Spinal cord (tissue), 10 donors: ENCODE measurements at places on chromosomes 5 and 9.

GRCh38 chr9:19116107-19116790, 11.0 kb downstream of the PLIN2 start:
- no peak for DNase-seq

- no peak for DNase-seq
Observed at GRCh38 chr9:103533318-103533717, 538.2 kb downstream of the CYLC2 start.

DNA sequence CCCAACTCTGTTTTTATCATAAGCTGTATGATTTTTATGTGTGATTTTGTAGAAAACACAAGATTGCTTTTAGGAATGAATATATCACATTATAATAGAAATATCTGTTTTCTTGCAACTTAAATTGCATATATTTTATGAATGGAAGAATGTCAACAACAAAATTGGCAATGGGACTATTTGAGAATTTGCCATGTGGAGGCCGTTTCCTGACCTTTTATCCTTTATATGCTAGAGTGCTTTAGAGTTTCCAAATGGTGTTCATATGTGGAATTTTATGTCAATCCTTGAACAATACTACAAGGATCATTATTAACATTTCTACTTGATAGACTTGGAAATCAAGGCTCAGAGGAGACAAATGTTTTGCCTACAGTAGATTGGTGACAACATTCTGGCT, 34.2 kb downstream of the ITGA1 start:
- DNase-seq, result no peak

DNA sequence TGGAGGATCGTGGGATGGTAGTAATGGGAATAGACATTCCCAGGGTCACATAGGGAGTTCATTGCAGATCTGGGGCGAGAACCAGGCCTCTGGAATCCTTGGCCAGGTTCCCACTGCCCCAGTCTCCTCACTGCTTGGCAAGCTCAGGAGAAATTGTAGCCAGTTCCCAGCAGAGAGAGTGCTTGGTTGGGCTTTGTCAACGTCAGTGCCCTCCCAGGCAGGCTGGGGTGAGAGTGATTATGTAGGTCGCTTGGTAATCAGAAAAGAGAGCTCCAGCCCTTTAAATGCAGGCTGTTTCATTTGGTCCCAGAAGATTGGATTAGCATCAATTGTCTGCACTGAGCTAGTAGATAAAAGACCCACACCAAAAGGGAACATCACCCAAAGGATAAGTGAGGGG, 51.8 kb upstream of the GALNT10 start:
- no peak for DNase-seq

GRCh38 chr5:3598769-3599211, 3.2 kb downstream of the IRX1 start:
- peak; percentile 35 for DNase-seq

- DNase-seq, result no peak
Observed at GRCh38 chr5:62974623-62975022, 396.0 kb downstream of the LRRC70 start.

GRCh38 chr9:114098021-114098935, 814 bp downstream of the KIF12 start:
- peak; percentile 66 for DNase-seq

DNA sequence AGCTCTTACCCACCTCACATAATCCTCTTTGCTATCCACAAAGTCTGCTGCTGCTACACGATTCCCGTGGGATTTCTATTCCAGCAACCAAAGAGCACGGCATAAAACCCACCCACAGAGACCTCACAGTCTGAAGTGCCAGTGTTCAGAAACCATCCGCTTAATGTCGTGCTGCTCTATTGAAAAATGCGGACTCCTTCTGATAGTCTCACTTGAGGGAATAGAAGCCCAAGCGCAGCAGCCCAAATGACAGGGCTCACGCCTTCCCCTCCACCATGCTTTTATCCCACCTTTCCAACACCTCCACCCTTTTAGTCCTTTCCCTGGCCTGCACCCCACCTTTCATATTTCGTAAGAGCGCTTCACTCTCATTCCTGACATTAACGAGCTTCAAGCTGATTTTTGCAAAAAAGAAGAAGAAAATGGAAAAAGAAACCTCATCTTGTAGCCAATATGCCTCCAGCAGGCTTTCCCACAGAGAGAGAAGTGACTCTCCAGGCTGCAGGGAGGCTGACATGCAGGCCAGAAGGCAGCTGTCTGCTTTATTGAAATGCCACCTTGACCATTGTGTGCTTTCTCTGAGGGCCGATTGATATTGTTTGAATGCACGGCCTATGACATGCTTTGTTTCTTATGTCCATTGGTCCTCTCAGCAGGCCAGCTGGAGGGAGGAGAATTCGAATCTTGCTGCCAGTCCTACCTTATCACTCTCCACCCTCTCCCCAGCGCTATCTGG, 70.6 kb upstream of the PCSK1 start:
- no peak for DNase-seq

DNA sequence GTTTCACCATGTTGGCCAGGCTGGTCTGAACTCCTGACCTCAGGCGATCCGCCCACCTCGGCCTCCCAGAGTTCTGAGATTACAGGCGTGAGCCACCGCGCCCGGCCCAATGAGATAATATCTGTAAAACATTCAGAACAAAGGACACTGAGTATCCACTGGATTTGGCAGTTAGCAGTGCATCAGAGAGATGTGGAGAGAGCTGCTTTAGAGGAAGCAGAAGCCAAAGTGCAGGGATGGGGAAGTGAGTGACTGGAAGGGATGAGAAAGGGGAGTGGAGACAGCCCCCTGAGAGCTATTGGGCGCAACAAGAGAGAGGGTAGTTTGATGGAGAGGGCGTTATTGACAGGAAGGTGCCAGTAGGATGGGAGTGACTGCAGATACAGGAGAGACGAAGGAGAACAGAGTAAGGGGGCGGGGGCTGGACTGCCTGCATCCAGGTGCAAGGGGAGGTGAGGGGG, 157.5 kb upstream of the SHB start:
- no peak for DNase-seq

GRCh38 chr9:70392850-70393249, 21.6 kb downstream of the KLF9 start:
- no peak for DNase-seq

GRCh38 chr5:74414228-74414627, 226.3 kb downstream of the ENC1 start:
- no peak for DNase-seq

- no peak for DNase-seq
Observed at GRCh38 chr5:144198386-144198785, 27.7 kb downstream of the KCTD16 start.

DNA sequence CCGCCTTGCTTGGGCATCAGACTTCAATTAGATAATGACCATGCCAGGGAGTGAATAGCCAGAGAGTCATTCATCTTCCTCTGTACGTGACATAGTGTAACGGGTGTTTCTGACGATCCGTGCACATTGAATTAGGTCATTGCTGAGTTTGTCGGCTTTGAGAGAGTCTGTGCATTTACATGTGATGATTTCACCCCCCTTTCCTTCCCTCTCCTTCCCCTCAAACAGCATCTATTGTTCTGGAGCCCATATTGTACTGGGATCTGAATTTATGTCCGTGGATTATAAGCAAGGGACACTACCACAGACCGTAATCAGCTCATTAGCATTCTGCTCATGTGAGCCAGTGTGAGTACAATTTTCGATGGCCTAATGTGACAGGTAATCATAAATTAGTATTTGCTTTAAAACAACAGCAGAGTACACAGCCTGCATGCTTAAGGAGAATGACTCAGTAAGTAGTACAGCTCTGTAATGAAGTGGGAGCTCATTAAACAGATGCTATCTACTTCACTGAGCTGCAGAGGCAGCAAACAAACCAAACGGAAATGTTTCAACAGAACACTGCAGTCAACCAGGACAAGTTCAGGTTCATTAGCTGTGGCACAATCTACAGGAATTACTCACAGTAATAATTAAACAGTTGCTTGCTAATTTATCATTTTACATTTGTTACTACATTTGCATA, 302.1 kb downstream of the CSNK1G3 start:
- DNase-seq, result no peak

DNA sequence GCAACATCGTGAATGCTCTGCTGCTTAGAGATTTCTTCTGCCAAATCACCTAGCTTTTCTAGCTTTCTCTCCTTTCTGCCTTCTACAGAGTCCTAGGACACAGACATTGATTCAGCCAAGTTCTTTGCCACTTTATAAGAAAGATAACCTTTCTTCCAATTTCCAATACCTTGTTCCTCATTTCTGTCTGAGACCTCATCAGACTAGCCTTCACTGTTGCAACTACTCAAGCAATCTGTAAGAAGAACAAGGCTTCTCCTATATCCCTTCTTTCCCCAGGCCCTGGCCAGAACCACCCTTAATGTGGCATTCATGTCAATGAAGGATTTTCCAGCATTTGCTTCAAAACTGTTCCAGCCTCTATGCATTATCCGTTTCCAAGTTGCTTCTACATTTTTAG, 24.3 kb downstream of the FBXO10 start:
- DNase-seq, result no peak

DNA sequence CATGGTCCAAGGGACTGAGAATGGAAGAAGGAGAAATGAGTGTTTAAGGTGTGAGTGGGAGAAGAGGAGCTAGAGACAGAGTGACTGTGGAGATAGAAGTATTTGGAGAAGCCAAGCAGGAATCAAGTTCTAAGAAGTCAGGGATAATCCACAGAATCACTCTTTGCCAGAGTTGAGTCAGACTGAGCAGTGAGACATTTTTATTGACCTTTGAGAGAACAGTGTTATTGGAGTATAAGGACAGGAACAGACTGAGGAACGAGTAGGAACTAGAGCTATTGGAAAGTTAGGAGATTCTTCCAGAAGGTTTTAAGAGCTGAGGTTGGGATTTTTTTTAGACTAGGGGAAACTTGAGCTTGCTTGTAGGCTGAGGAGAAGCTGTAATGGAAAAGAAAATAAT, 37.2 kb downstream of the RCL1 start:
- no peak for DNase-seq

DNA sequence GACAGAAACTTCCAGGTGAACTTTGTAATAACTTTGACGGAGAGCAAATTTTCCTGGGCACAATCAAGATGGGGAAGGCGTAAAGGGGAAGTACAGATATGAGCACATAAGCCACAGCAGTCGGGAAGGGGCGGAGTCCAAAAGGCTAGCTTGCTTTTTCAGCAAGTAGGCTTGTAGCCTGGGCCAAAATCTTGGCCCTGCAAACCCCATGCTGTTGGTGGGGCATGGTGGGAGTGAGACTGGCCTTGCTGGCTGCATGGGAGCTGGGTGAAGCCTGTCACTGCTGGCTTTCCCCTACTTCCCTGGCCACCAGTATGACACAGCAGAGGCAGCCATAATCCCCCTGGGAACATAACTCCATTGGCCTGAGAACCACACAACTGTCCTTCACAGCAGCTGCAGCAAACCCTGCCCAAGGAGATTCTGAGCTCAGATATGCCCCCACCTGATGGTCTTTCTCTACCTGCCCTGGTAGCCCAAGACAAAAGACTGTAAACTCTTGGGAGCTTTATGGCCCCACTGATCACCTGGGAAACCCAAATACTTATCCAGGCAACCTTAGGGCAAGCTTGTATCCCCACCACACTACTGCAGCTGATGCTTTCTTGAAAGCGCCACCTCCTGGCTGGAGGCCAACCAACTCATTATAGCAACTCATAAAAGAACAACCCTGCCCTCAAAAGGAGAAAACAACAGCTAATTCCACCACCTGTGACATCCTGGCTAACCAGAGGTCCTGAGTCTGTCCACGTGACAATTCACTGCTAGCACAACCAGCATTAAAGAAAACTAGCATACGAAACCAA, 24.0 kb downstream of the DCTN4 start:
- peak; percentile 3 for DNase-seq
